Transverse colon (tissue), 4 donors: ENCODE measurements at places on chromosomes 11 and 22.

GRCh38 chr11:96019810-96020747, 96.2 kb upstream of the MTMR2 start:
- no peak for DNase-seq

DNA sequence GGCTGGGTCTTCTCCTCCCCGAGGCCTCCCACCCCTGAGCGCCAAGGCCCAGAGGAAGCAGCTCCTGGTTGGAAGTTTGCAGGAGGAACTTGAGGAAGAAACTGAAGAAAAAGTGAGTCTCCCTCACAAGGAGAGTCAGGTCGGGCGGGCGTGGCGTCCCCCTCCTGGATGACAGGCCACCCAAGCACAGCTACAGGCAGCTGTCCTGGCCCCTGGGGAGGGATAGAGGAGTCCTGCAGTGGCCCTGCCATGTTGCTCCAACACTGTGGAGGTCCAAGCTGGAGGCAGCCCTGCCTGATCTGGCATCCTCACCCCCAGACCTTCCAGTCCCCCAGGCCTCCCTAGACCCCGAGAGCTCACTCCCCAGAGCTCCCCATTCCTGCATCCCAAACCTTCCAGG, 1150.1 kb downstream of the BRD1 start:
- no peak for DNase-seq

GRCh38 chr22:30969532-30970355, 679 bp downstream of the TUG1 start:
- peak; percentile 53 for DNase-seq

GRCh38 chr11:76453248-76453647, 8.4 kb downstream of the EMSY start:
- peak; percentile 13 for DNase-seq

DNA sequence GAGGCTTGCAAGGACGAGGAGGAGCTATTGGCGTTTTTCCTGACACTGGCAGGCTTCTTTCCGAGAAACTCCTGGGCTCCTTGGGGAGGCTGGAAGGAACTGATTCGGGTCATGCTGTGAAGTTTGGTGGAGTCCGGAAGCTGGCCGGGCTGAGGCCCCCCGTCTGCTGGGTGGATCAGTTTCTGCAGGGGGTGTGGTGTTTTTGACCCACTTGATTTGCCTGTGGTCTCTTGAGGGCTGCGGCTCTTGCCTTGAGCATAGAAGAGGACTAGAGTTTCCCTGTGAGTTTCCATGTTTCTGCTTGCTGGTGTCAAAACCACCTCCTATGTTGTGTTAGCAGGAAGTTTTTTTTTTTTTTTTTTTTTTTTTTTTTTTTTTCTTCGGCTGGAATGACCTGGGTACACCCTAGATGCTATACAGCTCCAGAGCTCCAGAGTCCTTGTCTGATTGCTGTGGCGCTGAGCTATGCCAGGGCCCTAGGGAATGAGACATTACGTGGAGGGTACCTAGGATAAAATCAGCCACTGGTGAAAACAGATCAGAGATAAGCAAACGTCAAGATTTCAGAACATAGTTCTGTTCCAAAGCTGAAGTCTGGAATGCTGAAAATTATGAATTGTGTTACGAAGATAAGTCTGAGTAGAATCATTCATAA, 728 bp downstream of the TBC1D22A start:
- DNase-seq: peak; percentile 68

- no peak for DNase-seq
These were observed 55.1 kb downstream of the NOX4 start for GRCh38 chr11:89436071-89436470.

DNA sequence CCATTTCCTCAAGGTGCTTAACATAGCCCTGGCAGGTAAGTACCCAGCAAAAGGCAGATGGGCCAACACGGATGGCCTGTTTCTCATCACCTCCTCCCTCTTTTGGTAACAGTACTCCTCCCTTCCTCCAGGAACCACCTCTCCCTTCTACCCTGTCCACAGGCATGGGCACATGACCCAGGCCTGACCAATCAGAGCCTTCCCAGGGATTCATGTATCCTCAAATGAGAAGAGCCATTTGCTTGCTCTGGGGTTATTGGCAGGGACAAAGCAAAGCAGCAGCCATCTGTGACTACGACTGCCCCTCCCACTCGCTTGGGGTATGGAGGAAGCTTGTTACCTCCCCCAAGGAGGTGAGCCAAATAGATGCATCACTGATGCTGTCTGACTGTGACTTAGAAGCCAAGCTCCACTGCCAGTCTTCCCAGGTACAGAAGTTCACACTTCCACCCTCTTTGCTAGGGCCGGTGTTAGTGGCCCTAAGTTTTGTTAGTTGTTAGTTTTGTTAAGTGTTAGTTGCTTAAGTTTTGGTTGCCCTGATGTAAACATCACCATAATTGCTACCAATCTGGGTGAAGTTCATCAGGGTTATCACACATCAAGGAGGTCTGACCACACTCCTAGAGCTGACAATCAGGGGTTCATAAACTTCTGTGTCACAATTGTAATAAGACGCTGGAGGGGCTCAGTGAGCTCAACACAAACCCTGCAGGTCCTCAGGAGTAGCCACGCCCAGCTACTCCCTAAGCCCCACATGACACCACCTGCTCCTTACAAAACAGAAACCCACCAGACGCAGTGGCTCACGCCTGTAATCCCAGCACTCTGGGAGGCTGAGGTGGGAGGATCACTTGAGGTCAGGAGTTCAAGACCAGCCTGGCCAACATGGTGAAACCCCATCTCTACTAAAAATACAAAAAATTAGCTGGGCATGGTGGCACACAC, 57.3 kb downstream of the ARFGAP3 start:
- DNase-seq: no peak

GRCh38 chr11:107392611-107393010, 65.0 kb downstream of the CWF19L2 start:
- no peak for DNase-seq

- no peak for DNase-seq
These were observed 8.6 kb upstream of the C11orf96 start for GRCh38 chr11:43933608-43934551.

DNA sequence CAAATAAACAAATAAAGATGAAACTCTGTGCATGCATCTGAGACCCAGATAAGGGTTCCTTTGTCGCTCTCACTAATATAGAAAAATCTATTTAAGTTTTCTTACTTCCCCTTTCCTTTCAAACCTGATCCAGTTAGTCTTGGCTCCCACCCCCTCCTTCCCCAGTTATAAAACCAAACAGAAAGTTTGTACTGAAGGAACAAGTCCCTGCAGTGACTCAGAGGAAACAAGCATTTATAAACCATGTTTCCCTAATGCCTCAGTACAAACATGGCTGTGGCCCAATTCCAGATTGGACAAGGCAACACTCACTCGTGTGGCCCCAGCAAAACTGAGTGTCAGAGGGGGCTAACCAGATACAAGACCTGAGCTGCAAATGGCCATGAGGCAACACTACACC, 65.5 kb upstream of the ARHGAP20 start:
- DNase-seq: peak; percentile 24

GRCh38 chr11:128618603-128619002, 31.2 kb upstream of the ETS1 start:
- no peak for DNase-seq

DNA sequence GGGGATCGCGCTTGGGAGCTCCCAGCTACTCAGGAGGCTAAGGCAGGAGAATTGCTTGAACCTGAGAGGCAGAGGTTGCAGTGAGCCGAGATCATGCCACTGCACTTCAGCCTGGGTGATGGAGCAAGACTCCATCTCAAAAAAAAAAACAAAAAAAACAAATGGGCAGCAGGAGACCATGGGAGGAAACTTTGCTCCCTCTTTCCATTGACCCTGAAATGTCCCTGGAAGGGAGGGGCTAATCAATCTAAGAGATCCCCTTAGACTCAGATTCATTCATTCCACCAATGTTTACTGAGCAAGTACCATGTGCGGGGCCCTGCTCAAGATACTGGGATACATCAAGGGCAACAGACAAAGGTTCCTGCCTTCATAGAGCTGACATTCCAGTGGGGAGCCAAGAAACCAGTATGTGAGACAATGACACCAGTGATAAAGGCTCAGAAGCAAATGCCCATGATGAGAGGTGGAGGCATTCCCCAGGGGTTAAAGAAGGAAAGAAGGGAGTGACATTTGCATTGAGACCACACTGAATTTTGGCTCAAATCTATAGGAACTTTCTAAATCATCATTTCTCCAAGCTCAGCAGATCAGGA, 37.7 kb upstream of the TFIP11 start:
- DNase-seq: no peak

DNA sequence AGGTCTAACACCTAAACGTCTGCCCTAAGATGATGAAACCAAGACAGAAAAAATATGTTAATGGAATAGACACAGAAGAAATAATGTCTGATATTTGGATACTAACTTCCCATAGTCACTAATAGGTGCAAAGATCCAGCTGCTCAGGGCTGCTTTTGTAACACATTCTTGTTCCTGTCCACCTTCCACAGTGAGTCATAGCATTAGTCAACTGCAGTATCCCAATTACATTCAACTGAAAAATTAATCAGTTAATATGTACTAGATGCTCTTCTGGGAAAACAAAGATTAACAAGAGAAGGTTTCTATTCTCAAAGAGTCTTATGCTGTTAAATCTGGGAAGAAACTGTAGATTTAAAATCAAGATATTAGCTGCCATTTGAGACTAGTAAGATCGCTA, 47.6 kb downstream of the HEPHL1 start:
- DNase-seq: no peak

GRCh38 chr22:33597274-33597985, 322.8 kb downstream of the LARGE1 start:
- DNase-seq: no peak

DNA sequence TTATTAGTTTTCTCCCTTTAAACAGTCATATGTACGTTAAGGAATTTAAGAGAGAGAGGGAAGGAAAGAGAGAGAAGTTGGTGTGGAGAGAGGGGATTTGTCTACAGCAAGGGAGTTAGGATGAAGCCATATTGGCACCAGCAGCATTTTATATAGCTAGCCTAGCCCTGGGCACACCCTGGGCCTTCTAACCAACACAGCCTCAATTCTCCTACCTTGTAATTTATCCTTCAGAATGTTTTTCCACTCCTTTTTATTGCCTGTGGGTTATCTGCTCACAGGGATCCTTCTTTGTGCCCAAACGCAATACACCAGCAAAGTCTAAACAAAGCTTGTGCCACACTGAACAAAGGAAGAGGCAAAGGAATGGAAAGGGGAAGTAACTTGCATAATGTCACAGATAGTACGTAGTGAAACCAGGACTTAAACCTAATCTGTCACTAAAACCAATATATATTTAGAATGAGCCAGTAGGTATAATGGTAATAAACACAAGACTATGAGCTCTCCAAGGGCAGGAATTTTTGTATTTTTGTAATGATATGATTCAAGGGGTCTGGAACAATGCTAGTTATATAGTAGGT, 613.8 kb upstream of the TENM4 start:
- DNase-seq: peak; percentile 25

- DNase-seq: no peak
These were observed 224.6 kb downstream of the FAT3 start for GRCh38 chr11:92449222-92449621.

- DNase-seq: no peak
These were observed 17.1 kb downstream of the MPEG1 start for GRCh38 chr11:59195586-59195985.

DNA sequence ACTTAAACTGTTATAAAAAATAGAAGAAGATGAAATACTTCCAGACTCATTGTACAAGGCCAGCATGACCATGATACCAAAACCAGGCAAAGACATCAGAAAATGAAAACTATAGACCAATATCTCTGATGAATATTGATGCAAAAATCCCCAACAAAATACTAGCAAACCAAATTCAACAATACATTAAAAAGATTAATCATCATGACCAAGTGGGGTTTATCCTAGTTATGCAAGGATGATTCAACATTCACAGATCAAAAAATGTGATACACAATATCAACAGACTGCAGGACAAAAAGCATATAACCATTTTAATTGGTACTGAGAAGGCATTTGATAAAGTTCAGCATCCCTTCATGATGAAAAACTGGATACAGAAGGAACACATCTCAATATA, 824.5 kb upstream of the RAG2 start:
- no peak for DNase-seq

DNA sequence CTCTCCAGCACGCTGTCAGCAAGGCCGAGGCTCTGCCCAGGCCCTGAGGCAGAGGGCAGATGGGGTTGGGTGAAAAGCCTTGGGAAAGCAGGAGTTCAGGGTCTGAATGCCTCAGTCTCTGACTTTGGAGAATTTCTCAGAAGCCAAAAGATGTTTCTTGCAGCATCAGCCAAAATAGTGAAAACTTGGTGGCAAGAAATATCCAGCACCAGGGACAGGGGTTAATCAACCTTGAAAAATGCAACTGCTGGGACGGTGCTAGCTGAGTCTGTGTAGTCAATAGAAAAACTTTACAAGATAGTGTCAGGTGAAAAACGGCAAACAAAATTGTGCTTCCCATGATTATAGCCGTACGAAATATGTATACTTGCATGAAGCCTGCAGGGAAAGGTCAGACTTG, 1.4 kb upstream of the ABCC8 start:
- DNase-seq: no peak

- DNase-seq: no peak
These were observed 14.9 kb downstream of the TBCEL start for GRCh38 chr11:121038648-121039409.

DNA sequence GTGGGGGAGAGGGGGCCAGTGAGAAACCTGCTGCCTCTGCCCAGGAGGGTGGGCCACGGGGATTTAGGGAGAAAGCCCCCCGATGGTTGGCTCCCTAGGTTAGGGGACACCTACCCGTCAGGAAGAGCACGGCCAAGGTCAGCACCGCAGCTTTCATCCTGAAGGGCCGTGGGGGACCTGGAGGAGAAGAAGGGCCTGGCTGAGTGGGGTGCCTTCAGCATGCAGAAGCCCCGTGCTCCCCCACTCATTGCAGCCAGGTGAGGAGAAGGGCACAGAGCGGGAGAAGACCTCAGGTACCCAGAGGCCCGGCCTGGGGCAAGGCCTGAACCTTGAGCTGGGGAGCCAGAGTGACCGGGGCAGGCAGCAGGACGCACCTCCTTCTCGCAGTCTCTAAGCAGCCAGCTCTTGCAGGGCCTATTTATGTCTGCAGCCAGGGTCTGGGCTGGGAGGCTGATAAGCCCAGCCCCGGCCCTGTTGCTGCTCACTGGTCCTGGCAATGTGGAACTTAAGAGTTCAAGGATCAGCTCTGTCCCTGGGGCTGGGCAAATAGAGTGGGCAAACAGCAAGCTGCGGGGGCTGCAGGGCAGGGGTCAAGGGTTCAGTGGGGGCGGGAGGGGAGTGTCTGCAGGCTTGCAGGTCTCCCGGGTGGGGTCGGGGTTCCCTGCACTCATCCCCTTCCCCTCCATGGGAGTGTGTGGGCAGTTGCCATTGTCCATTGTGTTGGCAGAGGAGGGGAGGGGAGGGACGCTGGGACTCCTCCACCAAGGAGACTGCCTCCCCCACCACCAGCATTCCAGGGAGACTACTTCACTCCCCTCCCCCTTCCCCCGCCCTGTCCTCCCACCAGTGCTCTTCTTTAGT, at the start of gene APOA1:
Gene APOA1 (minus strand): TSS at position 392 of the 861 bp plus-strand sequence. CDS start 235 bp downstream, at position 157.
- DNase-seq: no peak

- DNase-seq: no peak
These were observed 162.0 kb upstream of the SORL1-AS1 start for GRCh38 chr11:121614636-121615240.

GRCh38 chr22:19115628-19116027, 6.6 kb downstream of the DGCR2 start:
- no peak for DNase-seq

GRCh38 chr22:32565002-32565339, 90.4 kb downstream of the FBXO7 start:
- no peak for DNase-seq

GRCh38 chr11:94199136-94200130, 70.8 kb downstream of the PANX1 start:
- no peak for DNase-seq
